ENCODE measurements at places on chromosomes 4 and X.

- DNase-seq: no peak
Measured at GRCh38 chr4:184250795-184251669, 33.4 kb upstream of the ENPP6 start.

GRCh38 chr4:58766763-58767162 lies 1656.6 kb upstream of the IGFBP7 start:
- no peak for DNase-seq

- DNase-seq: no peak
Measured at GRCh38 chr4:147567276-147567675, 49.9 kb upstream of the TMEM184C start.

DNA sequence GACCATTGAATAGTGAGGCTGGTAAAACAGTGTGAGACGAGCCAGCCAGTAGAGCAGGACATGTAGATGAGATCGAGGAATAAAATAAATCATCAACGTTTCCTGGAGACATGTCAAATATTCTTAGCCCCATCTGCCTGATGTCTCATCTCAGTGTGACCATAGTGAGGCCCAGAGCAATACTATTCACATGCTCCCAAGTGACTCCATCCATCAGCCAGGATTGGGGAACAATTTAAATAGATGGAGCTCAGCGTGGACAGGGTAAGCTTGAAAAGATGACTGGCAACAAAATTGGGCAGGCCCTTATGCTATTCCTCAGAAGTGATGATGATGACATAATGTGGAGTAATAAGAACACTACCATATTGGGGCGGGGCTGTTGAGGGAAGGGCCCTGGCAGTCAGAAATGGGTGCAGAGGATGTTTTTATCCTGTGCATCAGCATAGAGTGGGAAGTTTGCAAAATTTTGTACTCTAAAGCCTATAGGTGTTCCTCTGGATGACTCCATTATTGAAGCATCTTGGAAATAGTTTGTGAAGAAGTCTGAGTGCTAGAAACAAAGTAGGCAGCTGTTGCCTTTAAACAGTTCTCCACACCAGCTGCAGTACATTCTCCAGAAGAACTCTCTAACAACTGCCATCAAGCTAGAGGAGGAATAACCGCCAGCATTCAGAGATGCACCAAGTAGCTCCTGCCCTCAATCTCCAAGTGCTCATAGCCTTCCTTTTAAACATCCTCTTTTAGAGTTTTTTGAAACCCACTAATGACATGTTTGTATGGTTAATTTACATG lies 333.0 kb downstream of the DCHS2 start:
- DNase-seq: no peak
